Hypothalamus (tissue), 51 donors: ENCODE measurements at places on chromosomes 2 and 18.

GRCh38 chr2:48543895-48544294 is 13.9 kb downstream of the STON1 start:
- no peak for DNase-seq

- no peak for DNase-seq
Observed at GRCh38 chr18:269480-270095, 1.7 kb upstream of the THOC1 start.

DNA sequence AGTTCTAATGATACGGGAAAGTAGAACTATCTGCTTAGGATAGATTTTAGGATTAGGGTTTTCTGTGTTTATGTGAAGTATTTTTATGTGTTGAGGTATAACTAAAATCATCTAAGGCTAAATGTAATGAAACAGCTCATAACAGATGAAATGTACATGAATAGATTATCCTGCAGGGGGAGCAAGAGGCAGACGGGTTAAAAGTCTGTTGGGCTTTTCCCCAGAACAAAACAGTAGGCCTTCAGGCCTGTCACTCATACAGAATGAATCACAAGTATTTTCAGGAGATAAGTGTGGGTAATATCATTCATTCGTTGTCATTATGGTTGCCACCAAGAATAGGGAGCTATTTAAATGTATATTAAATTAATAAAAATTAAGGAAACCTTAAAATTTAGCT is 107.9 kb upstream of the IL1R2 start:
- no peak for DNase-seq

DNA sequence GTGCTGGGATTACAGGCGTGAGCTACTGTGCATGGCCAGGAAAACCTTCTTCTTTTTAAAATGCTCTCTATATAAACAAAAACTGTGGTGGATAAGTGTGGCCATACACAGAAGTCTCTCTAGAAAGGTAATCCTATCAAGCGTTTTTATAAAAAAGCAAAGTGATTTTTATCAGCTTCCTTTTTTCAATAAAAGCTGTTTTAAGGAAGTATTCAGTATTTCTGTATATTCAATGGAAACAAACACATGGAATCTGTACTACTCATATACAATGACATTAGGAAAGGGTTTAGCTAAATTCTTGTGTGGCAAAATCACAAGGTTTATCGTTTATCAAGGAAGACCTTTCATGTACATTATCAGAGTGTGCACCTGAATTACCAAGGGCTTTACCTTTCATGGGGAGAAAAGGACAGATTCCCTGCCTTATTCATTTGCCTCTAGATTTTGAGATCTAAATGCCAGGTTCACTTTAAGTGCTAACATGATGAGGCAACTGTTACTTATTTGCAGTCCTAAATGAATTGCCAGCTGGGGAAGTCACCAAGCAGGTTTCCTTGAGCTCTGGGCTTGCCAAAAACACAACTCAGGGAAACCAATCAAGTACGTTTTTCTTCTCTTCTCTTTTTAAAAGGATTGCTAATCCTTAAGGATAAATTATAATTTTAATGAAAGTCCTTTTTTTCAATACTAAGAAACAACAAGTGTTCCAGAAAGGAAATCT is 70.8 kb downstream of the RTN4 start:
- no peak for DNase-seq

DNA sequence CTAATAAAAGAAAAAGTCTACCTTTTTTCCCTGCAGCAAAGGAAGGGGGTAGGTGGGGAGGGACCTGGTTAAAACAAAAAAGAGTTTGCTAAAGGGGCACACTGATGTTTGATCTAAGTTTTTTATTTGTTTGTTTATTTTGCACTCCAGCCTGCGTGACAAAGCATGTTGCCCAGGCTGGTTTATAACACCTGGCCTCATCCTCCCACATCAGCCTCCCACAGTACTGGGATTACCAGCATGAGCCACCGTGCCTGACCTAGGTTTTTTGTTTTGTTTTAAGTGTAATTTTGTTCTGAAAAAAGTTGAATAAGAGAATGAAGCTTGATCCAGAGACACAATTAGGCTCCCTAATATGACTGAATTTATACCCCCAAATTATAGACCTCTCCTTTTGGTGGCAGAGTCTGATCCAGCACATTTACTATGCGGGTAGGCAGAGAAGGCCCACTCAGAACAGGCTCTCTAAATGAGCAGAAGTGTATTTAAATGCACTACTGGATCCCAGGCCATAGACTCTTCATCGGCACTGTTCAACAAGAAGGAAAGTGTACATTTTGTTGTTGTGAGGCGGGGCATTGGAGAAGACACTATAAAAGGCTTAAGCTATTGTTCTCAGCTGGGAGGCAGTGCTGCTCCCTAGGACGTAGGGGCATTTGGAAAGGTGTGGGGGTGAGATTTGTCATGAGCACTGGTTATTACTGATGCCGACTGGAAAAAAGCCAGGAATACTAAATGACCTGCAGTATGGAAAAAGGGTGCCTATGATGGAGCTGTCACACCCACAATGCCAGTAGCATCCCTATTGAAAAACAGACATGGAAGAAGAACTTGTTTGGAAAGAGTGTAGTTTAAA is 32.4 kb downstream of the MRPS9 start:
- no peak for DNase-seq

GRCh38 chr2:176414641-176415040 is 145.4 kb downstream of the MTX2 start:
- no peak for DNase-seq

DNA sequence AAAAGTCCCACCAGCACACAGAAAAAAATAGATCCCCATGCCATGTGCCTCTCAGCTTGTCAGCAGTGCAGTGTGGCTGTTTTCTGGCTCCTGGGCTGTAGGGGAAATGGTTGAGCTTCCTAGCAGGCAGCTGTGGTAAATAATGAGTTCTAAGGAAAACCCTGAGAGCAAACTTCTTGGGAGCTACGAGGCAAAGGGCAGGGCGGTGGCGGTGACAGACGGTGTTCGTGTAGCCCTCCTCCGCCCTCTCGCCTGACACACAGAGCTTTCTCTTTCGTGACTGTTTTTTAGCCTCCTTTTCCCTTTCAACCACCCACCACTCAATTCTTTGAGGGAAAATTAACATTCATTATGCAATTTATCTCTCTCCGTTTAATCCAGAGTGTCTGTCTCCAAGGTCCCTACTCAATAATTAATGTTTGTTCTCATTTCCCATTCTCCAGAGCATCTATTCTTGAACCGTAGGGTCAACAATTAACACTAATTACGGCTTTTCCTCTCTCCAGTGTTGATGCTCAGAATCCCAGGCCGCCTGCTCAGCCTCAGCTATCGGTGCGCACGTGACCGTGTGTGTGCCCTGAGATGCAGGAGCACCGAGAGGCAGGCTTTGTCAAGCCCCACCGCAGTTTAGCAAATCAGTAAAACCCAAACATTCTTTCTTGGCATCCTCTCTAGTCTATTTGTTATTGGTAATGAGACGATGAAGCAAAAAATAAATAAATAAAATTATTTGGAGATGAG is 50.1 kb downstream of the KIAA2012 start:
- DNase-seq, result no peak

- DNase-seq, result no peak
Observed at GRCh38 chr2:229319558-229319957, 48.5 kb upstream of the PID1 start.

GRCh38 chr2:203476881-203477280 is 58.2 kb downstream of the RAPH1 start:
- no peak for DNase-seq

GRCh38 chr2:218370410-218371063 is 11.5 kb upstream of the SLC11A1 start:
- no peak for DNase-seq

GRCh38 chr18:49111191-49111988 is 160.6 kb upstream of the SMAD7 start:
- DNase-seq, result no peak

DNA sequence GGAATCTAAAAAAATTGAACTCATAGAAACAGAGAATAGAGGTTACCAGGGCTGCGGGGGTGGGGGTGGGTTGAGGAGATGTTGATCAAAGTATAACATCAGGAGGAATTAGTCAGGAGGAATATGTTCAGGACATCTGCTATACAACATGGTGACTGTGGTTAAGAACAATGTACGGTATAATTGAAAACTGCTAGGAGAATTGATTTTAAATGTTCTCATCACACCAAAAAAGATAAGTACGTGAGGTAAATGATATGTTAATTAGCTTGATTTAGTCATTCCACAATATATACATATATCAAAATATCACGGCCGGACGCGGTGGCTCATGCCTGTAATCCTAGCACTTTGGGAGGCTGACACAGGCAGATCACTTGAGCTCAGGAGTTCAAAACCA is 140.2 kb downstream of the MTCL1 start:
- DNase-seq, result no peak

DNA sequence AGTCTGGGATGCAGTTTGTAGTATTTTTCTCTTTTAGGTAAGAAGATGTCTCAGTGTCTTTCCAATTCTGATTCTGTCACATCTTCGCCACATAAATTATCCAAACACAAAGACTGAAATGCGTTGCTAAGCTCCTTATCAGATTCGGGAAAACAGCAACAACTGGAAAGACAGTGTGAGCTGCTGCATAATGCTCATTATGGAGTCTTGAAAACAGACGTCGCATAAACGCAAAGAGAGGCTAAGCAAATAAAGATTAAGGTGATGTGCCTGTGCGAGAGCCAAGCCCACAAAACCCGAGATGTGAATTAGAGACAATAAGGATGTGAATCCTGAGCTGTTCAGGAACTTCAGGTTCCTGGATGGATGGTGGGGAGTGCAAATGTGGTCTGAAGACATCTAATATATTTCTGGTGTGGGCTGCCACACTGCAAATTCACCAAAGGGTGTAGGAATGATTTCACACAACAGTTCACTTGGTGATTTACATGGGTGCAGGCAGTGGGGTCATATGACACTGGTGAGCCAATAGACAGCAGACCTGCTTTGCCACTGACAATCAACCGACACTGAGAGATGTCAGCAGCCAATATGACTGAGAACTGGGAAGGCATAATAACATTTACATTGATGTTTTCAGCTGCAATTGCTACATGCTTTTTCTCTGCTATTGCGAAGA is 195.8 kb downstream of the MTX2 start:
- no peak for DNase-seq

DNA sequence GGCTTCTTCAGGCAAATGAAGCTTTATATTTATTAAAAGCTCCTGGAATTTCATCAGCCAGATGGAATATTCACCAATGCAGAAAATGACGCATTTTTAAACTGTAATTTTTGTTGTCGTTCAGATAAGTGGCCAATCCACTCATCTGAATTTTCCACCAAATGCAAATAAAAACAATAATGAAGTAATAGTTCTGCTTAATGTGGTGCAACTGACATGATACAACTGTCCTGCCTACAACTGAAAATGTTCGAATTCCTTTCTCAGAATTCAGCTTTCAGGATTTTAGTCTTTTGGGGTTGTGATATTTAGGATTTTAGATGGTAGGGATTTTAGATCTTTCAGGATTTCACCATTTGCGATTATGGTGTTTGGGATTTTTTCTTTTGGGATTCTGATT is 27.1 kb upstream of the PUM2 start:
- DNase-seq, result no peak
